Fibroblast of lung (primary cell): ENCODE measurements at places on chromosomes 7 and 10. TPM values are rescaled to one million over a fixed set of nuclear protein-coding genes. Genes with fewer than 3 reads are reported as not detected.
A peak's percentile ranks its signal among the peaks of the same experiment; 100 is the strongest.

PKD2L1 gene
- not detected in 2 replicates for total RNA-seq

DNA sequence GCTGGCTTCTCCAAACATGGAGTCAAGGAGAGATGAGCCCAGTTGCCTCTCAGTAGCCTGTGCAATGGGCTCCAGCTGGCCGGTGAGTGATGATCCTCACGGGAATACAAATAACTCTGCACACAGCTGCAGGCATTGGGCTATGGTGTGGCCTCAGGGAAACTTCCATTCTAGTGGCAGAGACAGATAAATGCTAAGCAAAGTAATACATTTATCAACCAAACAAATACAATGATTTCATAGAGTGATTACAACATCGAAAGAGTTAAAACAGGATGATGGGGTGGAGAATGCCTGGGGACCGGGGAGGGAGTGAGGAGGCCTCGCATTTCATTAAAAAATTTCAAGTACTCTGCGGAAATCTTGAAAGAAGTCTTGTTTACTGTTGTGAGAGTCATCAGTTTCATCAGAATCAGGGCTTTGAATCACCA lies 15.0 kb upstream of the AKR1B1 start:
- peak; percentile 19 for DNase-seq

DNA sequence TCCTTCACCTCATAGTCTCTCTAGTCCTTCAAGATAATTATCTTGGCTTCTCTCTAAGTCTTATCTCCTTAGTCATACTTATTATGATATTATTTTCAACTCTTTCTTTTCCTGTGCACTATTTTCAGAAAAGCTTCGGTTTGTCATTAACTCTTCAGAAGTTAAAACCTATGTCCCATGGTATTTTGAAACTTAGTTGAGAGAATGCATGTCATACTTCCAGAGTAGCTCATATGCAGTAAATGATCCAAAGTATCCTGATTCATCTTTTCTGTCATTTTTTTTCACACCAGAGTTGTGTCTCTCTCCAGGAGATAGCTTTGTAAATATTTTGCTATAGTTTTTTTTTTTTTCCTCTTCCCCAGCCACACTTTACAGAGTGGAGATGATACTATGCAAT lies 1008.6 kb downstream of the NRG3 start:
- peak; percentile 39 for DNase-seq

DNA sequence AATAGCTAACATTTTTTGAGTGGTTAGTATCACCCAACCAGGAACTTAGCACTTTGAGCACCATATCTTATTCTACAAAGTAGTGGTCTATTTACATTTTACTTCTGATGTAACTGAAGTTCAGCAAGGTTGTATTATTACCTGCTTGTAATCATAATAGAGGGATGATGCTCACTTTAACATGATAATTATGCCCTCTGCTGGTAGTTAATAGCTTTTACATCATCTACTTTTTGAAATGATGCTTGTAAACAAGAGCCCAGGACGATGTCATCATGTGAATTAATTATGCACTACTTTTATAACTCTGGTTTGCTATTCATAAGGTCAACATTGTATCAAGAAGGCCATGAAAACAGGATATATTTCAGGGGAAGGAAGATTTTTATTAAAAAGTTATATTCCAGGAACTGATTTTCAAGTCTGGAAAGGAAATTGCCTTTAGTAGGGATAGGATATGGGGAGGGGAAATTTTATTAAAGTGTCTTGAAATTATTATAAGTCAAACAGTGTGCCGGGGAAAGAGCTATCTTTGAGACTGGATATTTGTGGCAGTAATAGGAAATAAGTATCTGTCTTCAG lies 80.3 kb upstream of the SCIN start:
- DNase-seq = peak; percentile 61

- peak; percentile 2 for DNase-seq
Measured at GRCh38 chr10:52410916-52411315, 96.8 kb downstream of the DKK1 start.

MMP21 gene
- 0.17 and 0.26 TPM in 2 replicates for total RNA-seq

DNA sequence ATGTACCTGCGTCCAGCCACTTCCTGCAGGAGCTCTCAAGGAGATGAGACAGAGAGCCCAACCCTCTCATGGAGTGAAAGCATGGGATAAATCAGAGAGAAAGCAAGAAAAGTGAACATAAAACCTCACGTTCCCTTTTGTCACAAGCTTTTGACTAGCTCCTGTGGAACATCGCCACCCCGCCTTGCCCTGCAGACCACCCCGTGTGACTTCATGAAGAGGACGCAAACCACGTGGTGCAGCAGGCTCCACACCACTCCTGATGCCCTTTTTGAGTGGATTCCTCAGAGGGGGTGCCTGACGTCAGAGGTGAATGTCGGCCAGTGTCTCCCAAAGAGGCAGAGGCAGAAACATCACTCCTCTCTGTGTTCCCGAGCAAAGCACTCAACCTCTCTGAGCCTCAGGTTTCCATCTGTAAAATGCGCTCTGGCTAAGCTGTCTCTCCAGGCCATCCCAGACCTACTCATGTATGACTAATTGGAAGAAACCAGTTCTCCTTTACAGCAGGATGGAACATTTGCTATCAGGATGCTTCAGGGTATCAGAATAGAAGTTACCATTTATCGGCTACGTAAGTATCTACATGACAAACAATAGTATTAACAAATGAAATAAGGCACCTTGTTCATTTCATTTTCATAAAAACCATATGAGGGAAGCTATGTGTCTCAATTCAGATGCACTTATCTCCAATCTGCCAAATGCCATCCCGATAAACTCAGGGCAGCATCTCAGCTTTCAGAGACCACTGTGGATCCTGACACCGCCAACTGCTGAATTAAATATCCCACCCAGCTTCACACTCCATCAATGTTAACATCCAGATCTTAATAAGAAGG lies 5.3 kb downstream of the ZNF488 start:
- no peak for DNase-seq

- no peak for DNase-seq
Measured at GRCh38 chr10:125567529-125567928, 115.4 kb downstream of the TEX36 start.

DNA sequence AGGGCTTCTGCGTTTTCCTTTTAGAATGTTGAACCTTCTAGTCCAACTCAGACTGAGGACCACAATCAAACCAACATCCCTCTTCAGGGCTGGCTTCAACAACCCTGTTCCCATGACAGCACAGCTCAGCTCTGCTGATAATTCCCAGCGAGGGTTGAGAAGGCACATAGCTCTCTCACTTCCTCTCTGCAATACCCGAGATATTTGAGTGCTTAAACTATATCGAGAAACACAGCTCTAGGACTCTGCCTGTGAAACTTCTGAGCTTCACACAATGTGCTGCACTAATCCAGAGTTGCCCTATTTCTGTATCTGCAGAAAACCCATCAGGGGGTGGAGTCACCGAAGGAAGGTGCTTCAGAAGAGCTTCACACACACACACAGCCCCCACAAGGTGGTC lies 1.6 kb upstream of the ADARB2 start:
- DNase-seq = no peak

CALML3 gene
- total RNA-seq = not detected in 2 replicates

SFTPA2 gene
- not detected in 2 replicates for total RNA-seq

THSD7A gene
- total RNA-seq = under 0.01 and 0.83 TPM in 2 replicates

DNA sequence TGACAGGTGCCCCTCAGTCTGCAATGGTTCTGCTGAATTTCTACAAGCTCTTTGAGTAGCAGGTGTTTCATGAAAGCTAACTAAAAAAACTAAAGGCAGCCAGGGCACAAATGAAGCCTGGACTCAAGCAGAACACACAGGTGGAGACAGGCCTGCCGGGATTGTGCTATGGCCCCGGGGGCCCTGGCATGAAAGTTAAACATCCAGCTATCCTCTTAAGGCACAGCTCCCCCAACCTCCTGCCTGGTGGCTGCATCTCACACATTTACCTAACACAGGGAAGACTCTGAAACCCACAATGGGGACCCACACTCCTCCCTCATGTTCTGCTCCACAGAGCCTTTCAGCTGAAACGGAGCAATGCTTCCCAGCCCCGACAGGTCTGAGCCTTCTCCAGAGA lies 76.3 kb upstream of the CAMK2B start:
- DNase-seq = no peak

ASB10 gene
- not detected in 2 replicates for total RNA-seq

CFTR gene
- total RNA-seq = under 0.01 and 0.26 TPM in 2 replicates

DNA sequence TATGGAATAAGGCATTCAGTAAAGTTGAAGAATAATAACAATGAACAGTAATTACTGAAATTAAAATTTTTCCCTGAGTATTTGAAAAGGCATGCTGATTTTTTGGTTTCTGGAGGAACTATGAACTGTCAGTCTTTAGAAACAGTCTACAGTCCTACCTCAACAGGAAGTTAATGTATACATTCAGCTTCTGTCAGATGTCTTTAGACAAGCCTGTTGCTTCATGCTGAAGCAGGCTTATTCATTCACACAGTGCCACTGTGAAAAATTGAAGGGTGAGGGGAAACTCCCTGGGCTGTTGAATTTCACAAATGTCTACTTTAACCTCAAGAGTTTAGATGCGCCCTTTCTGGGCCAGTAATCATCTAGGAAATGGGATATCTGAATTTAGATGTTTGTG lies 3.5 kb downstream of the NRF1 start:
- peak; percentile 28 for DNase-seq

DNA sequence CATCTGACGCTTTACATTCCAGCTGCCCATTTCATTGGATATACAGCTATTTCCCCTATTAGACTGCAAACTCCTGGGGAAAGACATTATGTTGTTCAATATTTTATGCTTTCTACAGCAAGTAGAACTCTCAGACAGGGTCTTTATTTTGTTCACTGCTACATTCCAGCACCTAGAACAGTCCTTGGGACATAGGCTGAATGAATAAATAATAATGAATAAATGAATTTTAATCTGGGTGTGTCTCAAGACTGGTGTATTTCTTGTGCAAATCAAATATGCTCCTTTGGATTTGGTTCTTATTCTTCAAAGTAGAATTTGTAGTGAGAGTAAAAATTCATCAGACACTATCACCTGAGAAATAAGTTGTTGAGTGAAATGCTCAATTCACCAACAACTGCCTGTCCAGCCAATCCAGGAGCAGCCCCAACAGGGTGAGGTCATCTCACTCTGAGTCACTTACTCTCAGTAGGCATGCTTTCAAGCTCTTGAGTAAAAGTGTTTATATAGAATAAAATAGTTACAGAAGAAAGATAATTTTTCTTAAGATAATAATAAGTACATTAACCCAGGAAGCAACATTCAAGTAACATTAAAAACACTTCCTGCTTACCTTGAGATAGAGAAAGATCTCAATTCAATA lies 287.5 kb upstream of the NPVF start:
- no peak for DNase-seq

DNA sequence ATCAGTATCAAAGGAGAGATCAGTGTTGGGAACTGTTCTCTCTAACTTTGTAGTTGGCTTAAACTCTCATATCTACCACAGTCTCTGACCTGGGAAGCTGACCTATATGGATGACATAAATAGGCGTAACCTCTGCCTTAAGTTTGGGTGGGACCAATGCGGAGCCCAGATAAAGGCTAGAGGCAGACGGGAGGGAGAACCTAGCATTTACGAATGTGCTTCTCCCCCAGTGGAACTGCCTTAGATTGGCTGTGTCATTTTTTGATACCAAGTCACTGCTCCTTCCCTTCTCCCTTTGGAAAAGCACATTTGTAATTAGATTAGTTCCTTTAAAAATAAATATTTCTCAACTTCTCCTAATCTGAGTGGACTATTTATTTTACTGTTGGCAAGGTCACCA lies 23.7 kb upstream of the LRRN3 start:
- DNase-seq = no peak

C7orf57 gene
- not detected in 2 replicates for total RNA-seq

DENND2A gene
- total RNA-seq = 39.0 and 40.8 TPM in 2 replicates

DNA sequence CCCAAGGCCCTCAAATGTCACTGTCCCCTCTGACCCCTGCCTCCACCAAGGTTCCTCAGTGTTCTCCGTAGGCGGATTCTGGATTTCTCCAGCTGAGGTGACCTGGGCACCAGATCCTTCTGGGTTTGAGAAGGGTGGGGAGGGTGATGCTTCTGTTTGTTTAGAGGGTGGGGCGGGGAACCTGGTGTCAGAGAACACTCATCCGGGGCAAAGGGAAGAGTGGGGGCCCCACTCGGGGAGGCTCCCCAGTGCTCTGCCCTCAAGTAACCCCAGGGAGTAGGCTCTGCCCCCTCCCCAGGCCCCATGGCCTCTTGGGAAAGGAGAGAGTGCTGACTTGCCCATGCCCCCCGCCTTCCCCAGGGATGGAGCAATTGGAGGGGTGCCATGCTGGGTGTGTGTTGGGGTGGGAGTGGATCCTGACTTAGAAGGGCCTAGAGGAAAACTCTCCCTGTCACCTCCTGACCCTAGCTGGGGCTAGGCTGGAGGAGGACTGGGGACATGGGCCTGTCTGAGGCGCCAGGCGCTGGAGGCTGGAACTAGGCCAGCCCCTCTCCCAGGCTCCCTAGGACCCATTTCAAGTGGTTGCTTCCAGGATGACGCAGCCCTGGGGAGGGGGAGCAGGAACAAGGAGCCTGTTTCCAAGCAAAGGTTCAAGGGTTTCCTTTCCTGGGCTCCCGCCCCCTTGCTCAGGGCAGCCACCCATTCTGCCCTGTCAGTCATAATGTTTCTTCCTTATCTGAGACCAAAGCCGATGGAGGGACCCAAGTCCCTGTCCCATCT lies 27.9 kb downstream of the KAZALD1 start:
- no peak for DNase-seq

DNA sequence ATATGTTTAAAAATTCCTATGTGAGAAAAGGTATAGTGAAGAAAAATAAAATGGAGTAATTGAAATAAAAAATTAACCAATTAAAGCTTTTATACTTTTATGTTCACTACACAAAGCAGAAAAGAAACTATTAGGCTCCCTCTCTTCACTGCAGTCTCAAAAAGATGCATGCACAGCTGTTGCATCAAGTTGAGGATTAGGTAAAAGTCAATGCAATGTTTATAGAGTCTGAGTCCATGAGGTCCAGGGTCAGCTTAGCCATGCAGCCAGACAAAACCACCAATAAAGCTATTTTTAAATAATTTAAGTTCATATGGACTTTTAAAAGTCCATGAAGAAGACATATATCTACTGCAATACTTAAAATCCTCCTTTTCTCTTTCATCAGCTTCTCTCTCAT lies 31.1 kb upstream of the ING3 start:
- no peak for DNase-seq

SYT15B gene
- total RNA-seq = not detected in 2 replicates
